ENCODE measurements at places on chromosomes 1 and 21.
A peak's percentile ranks its signal among the peaks of the same experiment; 100 is the strongest.

- peak; percentile 44 for DNase-seq
Observed at GRCh38 chr1:16921391-16922185, at the start of gene CROCC. Gene CROCC, plus strand, starts transcription at chr1:16921931. Its CDS starts 88 bp downstream, at chr1:16922019.

- DNase-seq, result no peak
Observed at GRCh38 chr1:118716775-118717174, 271.4 kb downstream of the TBX15 start.

DNA sequence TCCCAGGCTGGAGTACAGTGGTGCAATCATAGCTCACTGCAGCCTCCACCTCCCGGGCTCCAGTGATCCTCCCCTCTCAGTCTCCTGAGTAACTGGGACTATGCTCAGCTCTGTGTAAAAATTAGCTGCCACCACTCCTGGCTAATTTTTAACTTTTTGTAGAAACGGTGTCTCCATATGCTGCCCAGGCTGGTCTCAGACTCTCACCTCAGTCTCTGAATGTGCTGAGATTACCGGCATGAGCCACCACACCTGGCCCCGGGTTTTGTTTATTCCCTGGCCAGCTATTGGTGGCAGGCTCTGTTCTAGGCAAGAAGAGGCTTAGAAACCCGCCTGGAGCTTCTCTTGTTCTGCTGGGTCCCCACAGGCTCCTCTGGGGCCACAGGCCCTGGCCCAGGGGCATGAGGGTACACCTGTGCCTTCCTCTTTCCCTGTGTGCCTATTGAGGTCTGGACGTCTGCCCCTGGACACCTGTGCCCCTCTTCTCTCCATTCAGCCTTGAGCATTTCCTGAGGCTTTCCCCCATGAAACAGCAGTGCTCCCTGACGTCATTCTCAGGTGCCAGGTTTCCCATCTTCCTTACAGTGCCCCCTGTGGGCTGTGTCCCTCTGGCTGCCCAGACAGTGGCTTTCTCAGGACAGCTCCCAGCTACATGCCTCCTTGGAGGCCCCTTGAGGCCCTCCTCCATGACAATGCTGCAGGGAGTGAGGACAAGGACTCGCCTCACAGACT lies 57.5 kb downstream of the PCP4 start:
- no peak for DNase-seq

- DNase-seq, result no peak
Observed at GRCh38 chr1:91123773-91124172, 101.9 kb upstream of the ZNF644 start.

GRCh38 chr1:923131-923990 lies at the start of gene SAMD11:
Gene SAMD11, plus strand, starts transcription at chr1:923923. Its CDS starts 509 bp downstream, at chr1:924432.
- DNase-seq, result peak; percentile 76

GRCh38 chr1:230071316-230071715 lies 4.3 kb downstream of the GALNT2 start:
- DNase-seq, result no peak

DNA sequence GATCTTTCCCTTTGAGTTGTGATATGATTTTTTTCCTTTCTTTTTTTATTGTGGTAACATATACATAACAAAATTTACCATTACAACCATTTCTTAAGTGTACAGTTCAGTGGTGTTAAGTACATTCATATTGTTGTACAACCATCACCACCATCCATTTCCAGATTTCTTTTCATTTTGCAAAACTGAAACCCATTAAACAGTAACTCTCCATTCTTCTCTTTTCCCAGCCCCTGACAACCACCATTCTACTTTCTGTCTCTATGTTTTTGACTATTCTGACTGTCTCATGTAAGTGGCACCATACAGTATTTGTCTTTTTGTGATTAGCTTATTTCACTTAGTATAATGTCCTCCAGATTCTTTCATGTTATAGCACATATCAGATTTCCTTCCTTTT lies 30.3 kb downstream of the CEP350 start:
- DNase-seq, result no peak

GRCh38 chr21:31530364-31530763 lies 129.1 kb upstream of the SOD1 start:
- DNase-seq, result no peak

DNA sequence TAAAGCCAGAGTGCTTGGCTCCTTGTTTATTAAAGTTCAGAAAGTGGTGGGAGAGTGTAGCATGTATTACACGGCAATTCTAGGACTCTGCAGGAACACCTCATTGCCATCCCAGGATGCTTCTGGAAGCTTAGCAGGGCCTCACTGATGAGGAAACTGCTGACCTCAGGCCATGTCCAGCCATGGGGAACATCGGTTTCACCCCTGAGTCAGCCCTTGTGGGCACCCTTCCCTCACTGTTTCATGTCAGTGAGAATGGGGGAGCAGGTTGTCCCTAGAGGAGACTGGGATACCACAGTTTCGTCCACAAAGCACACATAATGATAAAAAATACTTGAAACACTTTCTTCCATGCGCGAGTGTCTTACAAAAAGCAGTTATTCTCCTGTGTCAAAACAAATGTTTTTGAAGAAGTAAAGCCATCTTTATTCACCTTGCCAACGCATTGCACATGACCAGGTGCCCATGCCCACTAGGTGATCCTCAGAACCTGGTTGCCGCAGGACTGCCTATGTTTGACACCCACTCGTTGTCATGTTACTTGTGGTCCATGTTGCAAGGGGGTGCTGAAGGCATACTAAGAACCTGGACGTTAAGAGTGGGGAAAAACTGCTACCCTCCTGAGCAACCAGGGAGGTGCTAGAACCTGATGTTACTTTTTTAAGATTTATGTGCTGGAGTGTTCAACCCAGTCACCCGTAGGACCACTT lies 41.2 kb upstream of the TTC22 start:
- DNase-seq, result no peak

- no peak for DNase-seq
Observed at GRCh38 chr1:98969798-98970490, 34.7 kb downstream of the PLPPR5 start.

- no peak for DNase-seq
Observed at GRCh38 chr1:9419369-9420041, 119.8 kb upstream of the SLC25A33 start.

GRCh38 chr1:109454497-109455133 lies 11.7 kb upstream of the SYPL2 start:
- DNase-seq, result no peak

DNA sequence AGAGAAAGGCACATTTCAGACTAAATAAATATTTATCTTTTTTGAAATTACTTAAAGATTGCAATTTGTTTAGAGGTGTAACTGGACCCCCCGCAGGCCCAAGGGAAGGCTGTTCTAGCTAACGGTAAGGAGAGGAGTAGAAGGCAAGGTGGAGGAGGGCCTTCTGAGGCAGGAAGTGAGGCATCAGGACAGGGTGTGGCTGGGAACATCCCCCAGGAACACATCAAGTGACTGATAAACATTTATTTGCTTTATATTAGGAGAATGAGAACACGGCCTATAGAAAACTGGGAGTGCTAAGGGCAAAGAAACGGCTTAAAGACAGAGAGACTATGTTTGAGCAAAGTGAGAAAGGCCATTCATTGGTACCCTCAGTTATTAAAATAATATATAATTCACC lies 23.2 kb downstream of the HIVEP3 start:
- no peak for DNase-seq

DNA sequence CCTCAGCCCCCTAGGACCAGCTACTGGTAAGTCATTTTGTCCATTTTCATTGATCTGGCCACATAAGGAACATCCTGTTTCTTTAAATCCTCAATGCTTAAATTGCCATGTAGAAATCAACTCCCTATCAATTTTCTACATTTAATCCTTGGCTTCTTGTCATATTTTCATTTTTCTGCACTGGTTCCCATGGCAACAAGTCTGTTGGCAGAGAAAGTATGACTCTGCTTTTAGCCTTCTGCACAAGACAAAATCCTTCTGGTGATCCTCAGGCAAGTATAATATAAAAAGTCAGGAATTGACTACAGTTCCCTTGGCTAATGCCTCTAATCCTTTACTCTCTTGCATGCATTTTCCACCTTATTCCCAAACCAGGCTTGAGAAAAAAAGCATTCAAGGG lies 65.0 kb downstream of the LRRC40 start:
- DNase-seq, result no peak

DNA sequence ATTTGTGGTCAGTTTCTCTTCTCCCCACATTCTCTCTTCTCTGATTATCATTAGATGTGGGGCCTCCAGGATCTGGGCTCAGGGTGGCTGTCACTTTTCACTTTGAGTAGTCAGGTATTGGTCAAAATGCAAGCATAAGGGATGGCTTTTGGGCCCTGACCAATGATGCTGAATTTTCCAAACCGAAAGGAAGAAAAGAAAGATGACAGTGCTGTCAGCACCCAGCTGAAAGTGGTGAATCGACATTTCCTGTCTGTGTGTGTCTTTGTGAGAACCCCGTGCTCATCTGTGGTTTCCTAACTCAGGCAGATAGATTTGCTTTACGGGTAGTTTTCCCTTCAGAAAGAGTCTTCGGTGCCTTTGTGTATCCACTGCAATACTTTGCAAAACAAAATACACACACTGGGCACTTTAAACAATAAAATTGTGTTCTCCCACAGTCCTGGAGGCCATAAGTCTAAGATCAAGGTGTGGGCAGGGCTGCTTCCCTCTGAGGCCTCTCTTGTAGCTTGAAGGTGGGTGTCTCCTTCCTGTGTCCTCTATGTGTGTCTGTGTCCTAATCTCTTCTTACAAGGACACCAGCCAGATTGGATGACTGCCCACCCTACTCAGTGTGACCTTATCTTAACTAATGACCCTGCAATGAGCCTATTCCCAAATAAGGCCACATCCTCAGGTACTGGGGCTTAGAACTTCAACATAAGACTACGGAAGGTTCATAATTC lies 274.8 kb upstream of the AJAP1 start:
- no peak for DNase-seq

GRCh38 chr21:37367703-37368540 lies 1.3 kb downstream of the DYRK1A start:
- DNase-seq, result no peak

DNA sequence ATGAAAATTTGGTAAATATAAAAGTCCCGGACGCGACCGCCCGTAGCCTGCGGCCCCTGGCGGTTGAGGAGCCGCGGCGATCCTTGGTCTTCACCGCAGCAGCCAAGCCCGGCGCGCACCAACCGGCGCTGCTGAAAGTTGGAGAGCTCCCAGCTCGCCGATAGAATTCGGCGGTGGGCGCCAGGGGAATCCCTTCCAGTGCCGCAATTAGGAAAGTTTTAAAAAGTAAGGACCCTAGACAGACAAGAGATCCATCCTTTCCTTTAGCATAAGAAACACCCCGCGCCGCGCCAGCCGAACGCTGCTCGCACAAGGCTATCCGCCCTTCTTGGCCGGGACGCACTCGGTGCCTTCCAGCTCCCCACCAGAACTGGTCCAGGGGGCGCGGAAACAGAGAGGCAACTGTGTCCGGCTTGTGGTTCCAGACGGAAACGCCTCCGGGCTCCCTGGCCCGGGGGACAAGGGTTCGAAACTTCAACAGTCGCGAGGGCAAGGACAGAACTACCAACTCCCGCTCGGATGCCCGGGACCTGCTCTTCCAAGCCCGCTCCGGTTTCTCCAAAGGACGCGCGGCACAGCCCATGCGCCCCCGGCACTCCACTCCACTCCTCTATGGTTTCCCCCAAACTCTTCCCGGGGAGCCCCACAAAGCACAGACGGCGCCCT lies 1.7 kb downstream of the FAM78B start:
- no peak for DNase-seq

- no peak for DNase-seq
Observed at GRCh38 chr1:119336848-119337247, 31.7 kb upstream of the HAO2 start.

DNA sequence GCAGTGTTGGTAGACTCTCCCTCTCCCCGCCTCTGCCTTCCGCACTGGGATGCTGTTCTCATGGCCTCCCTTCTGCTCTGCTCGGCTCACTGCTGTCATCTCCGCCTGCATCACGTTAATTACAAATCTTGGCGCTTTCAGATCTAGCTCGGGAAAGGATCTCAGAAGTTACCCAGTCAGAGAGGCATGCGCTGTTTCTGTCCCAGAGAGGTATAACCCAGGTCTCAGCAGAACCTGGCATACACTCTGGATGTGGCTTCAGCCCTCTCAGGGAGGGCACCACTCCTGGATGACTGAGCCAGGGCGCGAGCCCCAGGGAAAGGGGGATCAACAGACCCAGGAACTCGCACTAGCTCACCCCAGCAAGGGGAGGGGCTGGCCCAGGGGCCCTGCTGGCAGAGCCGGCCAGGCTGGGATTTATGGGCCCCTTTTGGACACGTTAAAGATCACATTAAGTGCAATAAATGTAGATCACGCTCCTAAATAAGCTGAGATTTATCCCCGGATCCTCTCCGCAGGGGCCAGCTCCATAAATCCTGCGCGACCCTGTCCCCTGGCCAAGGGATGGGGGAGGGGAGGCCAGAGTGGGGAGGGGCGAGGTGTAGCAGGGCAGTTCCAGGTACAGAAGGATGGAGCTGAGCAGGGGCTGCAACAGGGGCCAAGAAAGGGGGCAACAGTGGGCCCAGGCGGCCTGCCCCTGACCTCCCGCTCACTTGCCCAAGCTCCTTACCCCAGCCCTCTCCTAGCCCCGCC lies 101.3 kb upstream of the ZBTB40 start:
- no peak for DNase-seq

GRCh38 chr1:233295237-233295974 lies at the start of gene PCNX2:
Gene PCNX2, minus strand, starts transcription at chr1:233295725. Its CDS starts 247 bp downstream, at chr1:233295478.
- peak; percentile 20 for DNase-seq

DNA sequence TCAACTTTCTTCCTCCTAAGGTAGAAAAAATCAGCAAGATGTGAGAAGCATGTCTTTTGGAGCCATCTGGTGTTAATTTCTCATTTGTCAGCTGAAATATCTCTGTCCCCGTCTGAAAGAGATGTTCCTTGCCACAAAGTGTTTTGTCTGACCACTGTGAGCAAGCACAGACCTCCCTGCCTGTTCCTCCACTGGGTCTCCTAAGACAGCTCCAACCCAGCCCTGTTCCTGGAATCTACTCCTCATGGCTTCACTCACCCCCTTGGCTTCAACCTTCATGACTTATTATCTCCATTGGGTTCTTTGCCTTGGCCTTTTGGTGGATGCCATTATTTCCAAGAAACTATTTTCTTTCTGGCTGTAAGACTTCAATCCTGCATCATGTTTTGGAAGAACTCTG lies 65.7 kb upstream of the CACHD1 start:
- no peak for DNase-seq

DNA sequence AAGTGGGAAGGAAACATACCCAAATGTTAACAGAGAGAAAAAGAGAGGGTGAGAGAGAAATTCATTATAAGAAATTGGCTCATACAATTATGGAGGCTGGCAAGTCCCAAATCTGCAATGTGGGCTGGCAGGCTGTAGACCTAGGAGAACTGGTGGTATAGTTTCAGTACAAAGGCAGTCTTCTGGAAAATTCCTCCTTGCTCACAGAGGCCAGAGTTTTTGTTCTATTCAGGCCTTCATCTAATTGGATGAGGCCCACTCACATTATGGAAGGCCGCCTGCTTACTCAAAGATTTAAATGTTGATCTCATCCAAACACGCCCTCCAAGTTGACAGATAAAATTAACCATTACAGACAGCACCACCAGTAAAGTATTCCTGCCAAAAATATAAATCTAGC lies 36.1 kb upstream of the CAPZB start:
- no peak for DNase-seq

Data from NCI-H1930 (cell line).